ENCODE measurements at places on chromosomes 2 and 18. TPM values are rescaled to one million over a fixed set of nuclear protein-coding genes. Genes with fewer than 3 reads are reported as not detected.

ZNF385B gene
- total RNA-seq, result 4.9 TPM

KCNK3 gene
- 13.9 TPM for total RNA-seq

SLC5A7 gene
- 1.6 TPM for total RNA-seq

TFPI gene
- 141 TPM for total RNA-seq

TRIM43 gene
- not detected for total RNA-seq

KCNE4 gene
- total RNA-seq, result 17.4 TPM

ARHGAP25 gene
- 7.3 TPM for total RNA-seq

UGT1A4 gene
- total RNA-seq, result not detected
